ENCODE measurements at places on chromosomes 7 and 10.

GRCh38 chr7:26916779-26917320 lies 52.5 kb upstream of the SKAP2 start:
- no peak for DNase-seq

DNA sequence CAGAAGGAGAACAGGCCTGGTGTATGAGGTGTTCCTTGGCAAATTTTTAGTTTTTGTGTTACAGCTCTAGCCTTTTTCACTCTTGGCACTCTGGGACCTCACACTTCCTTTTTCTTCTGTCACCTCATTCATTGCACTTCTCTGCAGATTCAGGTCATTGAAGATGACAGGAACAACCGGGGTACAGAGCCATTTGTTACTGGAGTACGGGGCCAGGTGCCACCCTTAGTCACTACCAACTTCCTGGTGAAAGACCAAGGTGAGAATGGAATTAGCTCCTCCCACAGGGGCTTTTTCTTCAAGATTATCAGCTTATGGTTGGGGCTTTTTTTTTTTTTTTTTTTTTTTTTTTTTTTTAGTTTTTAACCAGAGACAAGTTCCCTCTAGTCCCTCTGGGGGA lies 18.5 kb upstream of the CHCHD1 start:
- DNase-seq, result no peak

GRCh38 chr10:5737352-5737751 lies 52.7 kb downstream of the TASOR2 start:
- DNase-seq, result no peak

- DNase-seq, result no peak
Observed at GRCh38 chr10:66180021-66180420, 745.8 kb upstream of the LRRTM3 start.

- DNase-seq, result no peak
Observed at GRCh38 chr7:41336981-41337380, 365.9 kb downstream of the INHBA start.

DNA sequence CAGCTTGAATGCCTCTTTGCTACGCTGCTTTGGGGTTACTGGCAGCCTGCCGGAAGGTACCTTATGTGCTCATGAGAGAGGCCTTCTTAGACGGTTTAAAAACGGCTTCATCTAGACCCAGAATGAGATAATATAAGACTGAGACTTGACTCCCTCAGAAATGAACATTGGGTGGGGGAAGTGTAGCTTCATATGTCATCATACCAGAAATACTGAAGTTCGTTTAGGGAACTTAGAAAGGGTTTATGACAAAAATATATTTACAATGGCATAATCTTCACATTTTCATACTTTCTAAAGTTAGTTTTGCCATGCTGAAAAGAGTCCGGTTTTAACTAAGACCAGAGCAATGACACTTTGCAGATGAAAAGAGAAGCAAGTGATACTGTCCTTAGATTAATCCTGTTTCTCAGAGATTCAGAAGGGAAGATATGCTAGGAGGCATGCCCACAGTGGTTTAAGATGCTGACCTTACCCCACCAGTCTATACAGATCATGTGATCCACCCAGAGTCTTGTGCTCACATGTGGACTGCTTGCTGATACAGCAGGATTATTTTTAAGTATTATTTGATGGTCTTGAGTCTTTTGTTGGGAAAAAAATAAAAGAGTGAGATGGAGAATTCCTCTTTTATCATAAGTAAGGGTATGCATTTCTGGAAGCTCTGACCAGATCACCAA lies 40.8 kb upstream of the HGF start:
- DNase-seq, result no peak

Measured in BJ (cell line).